ENCODE measurements at places on chromosomes 4 and X.
A peak's percentile ranks its signal among the peaks of the same experiment; 100 is the strongest.

GRCh38 chr4:151015459-151016347 lies 619 bp upstream of the LRBA start:
- DNase-seq, result peak; percentile 80

DNA sequence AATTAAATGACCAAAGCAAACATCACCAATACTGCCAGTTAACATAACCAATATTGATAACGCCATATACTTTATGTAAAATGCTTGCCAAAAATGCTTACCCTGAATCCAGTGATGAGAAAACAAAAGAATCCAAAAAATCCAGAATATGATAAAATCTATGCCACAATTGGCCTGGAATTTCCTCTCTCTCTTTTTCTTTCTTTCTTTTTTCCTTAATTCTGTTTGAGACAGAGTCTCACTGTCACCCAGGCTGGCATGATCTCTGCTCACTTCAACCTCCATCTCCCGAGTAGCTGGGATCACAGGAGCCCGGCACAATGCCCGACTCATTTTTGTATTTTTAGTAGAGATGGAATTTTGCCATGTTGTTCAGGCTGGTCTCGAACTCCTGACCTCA lies 9.8 kb upstream of the SLC7A11 start:
- no peak for DNase-seq

GRCh38 chrX:33171041-33171440 lies 40.3 kb downstream of the DMD start:
- DNase-seq, result no peak

DNA sequence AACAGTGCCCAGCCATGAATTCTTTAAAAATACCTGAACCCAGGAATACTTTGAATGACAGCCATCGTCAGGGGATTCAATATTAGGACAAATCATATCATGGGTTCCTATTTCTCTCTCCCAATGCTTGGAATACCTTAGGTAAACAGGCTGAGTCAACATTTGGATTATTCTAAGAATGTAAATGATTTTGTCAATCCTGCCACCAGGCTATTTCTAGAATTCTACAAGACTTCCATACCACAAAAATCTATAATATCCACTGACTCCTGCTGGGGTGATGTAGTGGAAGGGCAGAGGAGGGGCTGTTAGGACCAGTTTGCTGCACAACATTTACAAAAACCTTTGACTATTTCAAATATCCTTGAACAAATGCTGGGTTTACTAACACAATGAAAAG lies 65.2 kb downstream of the IGFBP7 start:
- DNase-seq, result no peak

DNA sequence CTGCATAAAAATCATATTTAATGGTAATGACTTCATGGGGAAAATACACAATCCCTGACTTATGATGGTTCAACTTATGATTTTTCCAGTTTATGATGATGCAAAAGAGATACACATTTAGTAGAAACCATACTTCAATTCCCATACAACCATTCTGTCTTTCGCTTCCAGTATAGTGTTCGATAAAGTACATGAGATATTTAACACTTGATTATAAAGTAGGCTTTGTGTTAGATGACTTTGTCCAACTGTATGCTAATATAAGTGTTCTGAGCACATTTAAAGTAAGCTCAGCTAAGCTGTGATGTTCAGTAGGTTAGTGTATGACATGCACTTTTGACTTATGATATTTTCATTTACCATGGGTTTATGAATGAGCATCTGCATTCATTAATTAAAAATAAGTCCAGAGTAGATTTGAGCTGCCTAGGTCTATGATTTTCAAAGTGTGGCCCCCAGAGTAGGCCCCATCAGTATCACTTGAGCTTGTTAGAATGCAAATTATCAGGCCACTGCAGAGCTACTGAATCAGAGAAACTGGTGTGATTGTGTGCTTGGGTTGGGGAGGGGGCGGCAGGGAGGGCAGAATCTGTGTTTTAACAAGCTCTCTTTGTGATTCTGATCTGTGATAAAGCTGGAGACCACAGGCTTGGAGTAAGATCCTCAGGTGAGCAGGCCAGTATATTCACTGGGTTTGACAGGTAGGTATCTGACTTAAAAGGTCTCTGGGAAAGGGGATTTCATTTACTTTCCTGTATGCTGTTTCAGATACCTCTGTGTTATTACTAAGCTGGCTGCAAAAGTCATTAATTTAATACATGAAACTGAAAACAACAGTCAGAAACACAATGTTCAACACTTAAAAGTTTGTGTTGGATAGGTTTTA lies 8.4 kb downstream of the ATP10D start:
- DNase-seq, result no peak

GRCh38 chr4:8819473-8820177 lies 52.0 kb downstream of the HMX1 start:
- no peak for DNase-seq

GRCh38 chrX:74551934-74552333 lies 62.5 kb downstream of the RLIM start:
- no peak for DNase-seq

GRCh38 chrX:105543283-105543682 lies 279.1 kb upstream of the NRK start:
- no peak for DNase-seq

- no peak for DNase-seq
Observed at GRCh38 chr4:37648084-37648817, 37.9 kb downstream of the RELL1 start.

- no peak for DNase-seq
Observed at GRCh38 chr4:100985576-100985975, 361.8 kb downstream of the PPP3CA start.

- DNase-seq, result no peak
Observed at GRCh38 chr4:86043755-86044592, 315.9 kb downstream of the MAPK10 start.

GRCh38 chr4:103424853-103425252 lies 226.7 kb upstream of the CENPE start:
- DNase-seq, result no peak

- no peak for DNase-seq
Observed at GRCh38 chr4:40607221-40607620, 22.4 kb downstream of the RBM47 start.

DNA sequence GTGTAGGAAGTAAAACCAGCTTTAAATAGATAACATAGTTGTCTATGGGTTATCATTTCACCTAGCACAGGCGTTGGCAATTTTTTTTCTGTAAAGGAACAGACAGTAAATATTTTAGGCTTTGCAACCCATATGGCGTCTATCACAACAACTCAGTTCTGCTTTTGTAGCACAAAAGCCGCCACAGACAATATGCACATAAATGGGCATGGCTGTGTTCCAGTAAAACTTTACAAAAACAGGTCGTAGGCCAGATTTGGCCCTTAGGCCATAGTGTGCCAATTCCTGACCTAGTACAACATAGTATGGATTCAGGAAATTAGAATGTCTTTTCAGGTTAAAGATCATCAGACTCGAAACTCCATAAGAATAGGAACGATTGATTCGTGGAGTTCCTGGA lies 265.3 kb upstream of the GK2 start:
- no peak for DNase-seq

- DNase-seq, result no peak
Observed at GRCh38 chrX:48165241-48165640, 31.4 kb downstream of the SSX5 start.

- DNase-seq, result no peak
Observed at GRCh38 chrX:23980011-23980441, 47.0 kb downstream of the KLHL15 start.

- no peak for DNase-seq
Observed at GRCh38 chrX:69158166-69158980, 6.9 kb downstream of the PJA1 start.

DNA sequence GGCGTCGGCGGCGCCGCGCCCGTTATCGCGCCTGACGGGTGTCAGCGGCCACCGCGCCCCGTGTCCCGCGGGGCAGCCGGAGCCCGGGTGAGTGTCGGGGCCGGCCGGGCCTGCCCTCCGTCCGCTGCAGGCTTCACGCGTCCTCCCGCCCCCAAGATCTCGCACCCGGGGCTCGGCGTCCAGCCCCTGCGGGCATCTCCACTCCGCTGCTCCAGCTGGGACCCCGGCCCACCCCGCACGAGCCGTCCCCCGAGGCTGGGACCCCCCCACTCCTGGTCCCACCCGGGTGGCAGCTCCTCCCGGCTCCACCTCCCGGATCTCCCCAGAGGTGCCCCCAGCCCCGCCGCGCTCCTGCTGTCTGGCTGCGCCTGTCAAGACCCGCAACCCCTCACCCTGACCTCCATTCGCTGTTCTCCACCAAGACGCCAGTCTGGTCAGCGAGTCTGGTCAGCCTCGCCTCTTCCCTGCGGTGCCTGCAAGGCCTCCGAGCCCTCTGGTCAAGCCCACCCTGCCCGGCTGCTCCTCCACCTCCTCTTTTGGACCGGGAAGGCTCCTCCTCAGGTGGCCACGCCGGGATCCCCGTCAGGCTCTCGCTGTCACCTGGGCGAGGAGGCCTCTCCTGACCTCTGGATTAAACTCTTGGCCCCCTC lies 66.0 kb upstream of the NKX1-1 start:
- no peak for DNase-seq

DNA sequence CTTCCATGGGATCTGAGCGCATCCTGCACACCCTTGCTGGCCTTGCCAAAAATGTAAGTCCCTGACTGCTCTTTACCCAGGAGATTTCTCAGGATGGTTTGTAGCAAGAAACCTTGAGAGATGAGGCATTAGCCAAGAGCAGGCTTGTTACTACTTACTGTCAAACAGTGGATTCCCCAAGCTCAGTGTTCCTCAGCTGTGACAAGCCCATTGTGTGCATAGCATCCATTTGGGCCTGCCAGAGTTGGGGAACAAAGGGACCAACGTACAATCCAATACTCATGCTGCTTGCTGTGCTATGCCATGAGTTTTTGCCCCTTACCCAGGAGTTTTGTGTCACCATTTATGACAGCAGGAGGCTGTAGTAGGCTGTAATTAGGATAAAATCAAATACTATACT lies 267.6 kb downstream of the TENM3 start:
- DNase-seq, result no peak

GRCh38 chrX:108091878-108092291 lies 307 bp downstream of the ATG4A start:
- DNase-seq, result peak; percentile 1

- DNase-seq, result no peak
Observed at GRCh38 chrX:80014141-80014940, at the start of gene TBX22. TBX22 (plus strand) TSS chrX:80014753; CDS start chrX:80022270, 7,517 bp downstream.

DNA sequence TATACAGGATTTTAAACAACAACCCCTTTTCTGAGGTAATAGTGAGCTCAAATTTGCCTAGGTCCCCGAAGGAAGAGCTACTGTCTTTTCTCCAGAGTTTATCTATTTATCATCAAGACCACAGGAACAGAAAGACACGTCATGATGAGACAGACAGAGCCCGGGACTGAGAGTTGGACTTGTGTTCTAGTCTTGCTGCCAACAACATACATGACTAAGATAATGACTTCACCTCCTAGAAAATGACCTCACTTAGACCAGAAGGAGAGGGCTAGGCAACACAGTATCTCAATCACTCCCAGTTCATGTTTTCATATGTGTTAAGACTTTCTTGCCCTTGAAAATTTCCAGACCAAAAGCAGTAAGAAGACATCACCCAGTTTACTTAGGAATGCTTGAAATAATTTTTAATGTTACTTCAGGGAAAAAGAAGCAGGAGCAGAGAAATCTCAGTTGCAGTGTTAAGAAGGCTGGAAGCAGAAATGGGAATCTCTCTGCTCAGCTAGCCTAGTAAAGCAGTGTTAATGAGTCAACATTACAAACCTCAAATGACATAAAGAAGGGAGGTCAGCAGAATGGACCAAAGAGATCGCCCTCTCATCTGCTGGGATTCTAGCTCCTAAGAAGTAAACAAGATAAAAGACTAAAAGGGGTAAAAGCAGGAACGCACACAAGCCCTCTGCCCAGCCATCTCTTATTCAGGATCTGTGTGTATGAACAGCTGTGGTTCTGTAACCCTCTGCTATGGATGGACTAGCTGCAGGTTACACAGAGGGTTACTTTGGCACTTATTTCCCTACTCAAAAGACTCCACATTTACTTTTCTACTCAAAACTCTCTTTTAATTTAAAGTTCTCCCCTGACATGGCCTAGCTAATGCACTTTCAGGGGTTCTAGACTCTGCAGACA lies 24.8 kb downstream of the PDGFC start:
- DNase-seq, result no peak

- DNase-seq, result no peak
Observed at GRCh38 chrX:136260776-136261175, 9.6 kb upstream of the MAP7D3 start.

- no peak for DNase-seq
Observed at GRCh38 chrX:55129361-55129760, 40.5 kb downstream of the PAGE2 start.

DNA sequence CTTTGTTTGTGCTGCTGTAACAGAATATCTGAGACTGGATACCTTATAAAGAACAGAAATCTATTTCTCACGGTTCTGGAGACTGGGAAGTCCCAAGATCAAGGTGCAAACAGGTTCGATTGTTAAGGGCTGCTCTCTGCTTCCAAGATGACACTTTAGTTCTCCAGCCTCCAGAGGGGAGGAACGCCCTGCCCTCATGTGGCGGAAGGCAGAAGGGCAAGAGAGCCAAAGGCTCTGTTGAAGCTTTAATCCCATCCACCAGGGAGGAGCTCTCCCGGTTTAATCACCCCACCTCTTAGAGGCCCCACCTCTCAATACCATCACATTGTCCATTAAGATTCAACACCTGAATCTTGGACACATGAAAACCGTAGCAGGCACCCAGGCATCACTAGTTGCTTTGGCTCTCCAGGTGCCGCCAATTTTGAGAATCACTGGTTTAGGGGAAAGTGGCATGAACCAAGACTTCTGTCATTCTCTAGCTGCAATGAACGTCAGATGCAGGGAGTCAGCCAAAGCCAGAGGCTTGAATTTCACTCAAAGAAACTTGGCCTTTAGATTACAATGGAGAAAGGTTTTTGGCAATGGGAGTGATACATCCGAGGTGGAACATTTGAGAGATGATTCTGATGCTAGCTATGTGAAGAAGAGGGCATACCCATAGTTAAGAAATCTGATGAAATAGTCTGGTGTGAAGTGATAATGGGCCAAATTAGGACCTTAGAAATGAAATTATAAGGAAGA lies 15.7 kb downstream of the FHL1 start:
- peak; percentile 4 for DNase-seq

DNA sequence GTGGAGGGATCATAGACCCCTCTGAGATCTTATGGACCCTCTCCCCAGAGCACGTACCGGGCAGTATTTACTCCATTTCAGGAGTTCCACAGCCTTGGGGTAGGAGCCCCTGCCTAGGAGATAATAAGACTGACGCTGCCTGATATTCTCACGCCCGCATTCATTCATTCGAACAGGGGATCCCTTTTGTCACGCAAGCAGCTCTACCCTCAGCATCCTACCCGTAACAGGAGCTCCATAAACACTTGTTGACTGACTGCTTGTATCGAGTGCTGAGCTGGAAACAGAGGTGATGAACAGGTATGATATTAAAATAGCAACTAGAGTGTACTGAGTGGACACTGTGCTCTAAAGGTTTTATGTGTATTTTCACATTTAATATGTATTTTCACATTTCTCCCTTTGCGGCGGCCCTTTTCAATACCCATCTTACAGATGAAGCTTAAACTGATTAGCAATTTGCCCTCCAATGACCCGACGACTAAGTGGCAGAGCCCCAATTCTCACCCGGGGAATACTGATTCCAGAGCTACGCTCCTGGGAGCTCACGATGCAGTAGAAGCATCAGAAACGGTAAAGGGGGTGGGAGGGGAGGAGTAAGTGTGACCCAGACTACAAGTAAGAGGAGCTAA lies 888 bp downstream of the RAB28 start:
- DNase-seq, result no peak

- DNase-seq, result no peak
Observed at GRCh38 chr4:115090483-115091075, 22.8 kb downstream of the NDST4 start.

- DNase-seq, result no peak
Observed at GRCh38 chr4:8353912-8354453, 84.4 kb downstream of the HTRA3 start.
